Activated gamma-delta T cell treated with Interleukin-2 at 50 U/mL for 16 hours (primary cell): ENCODE measurements at places on chromosomes 5 and 9.
A peak's percentile ranks its signal among the peaks of the same experiment; 100 is the strongest.

DNA sequence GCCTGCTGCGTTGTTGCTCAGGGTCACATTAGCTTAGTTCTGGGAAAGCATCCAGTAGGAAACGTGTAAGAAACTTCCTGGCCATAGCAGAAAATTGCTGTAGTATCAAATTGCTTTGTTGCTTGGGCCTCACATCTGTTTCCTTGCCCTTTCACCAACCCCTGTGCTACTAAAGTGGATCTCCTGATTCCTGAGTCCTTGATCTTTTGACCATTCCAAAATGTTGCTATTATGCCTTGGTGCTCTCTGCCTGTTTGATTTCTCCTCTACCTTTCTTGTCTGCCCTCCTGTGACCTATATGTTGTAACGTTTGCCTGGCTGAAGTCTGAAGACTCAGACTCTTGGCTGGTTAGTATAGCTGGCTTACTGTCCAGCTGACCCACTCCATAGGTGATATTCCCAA is 350.5 kb downstream of the ADGRV1 start:
- DNase-seq, result no peak

DNA sequence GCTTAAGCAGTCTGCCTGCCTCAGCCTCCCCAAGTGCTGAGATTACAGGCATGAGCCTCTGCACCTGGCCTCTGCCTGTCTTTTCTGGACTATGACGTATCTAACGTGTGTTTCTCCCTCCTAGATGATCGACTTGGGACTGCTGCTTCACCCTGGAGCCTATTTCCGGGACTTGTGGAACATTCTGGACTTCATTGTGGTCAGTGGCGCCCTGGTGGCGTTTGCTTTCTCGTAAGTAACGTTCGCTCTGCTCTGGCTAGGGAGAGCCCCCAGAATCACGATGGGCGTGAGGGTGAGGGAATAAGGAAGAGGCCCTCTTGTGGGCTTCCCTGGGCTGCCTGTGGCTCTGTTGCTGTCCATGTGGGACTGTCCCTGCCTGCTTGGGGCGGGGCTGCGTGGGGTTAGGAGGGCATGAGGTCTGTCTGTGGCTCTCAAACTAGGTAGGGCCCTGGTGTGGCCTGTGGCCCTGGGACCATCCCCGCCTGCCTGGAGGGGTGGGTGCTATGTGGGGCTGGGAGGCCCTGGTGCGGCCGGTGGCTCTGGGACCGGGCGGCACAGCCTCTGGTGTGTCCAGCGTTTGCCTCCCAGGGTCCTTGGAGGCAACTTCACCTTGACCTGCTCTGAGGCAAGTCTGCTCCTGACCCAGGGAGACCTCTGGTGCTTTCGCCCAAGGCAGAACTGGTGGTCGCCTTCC is 171.7 kb downstream of the CACNA1B start:
- no peak for DNase-seq

DNA sequence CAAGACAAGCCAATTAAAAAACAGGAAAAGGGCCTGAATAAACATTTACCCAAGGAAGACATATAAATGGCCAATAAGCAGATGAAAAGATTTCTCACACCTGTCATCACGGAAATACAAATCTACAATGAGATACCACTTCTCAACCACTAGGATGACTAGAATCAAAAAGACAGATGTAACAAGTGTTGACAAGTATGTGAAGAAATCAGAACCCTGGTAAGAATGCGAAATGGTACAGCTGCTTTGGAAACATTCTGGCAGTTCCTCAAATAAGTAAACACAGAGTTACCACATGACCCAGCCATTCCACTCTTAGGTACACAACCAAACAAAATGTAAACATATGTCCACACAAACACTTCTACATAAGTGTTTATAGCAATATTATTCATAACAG is 32.5 kb downstream of the LEAP2 start:
- no peak for DNase-seq

- no peak for DNase-seq
Measured at GRCh38 chr5:121987685-121988073, 25.9 kb downstream of the SRFBP1 start.

- DNase-seq, result no peak
Measured at GRCh38 chr5:177085985-177086653, 596 bp upstream of the FGFR4 start.

DNA sequence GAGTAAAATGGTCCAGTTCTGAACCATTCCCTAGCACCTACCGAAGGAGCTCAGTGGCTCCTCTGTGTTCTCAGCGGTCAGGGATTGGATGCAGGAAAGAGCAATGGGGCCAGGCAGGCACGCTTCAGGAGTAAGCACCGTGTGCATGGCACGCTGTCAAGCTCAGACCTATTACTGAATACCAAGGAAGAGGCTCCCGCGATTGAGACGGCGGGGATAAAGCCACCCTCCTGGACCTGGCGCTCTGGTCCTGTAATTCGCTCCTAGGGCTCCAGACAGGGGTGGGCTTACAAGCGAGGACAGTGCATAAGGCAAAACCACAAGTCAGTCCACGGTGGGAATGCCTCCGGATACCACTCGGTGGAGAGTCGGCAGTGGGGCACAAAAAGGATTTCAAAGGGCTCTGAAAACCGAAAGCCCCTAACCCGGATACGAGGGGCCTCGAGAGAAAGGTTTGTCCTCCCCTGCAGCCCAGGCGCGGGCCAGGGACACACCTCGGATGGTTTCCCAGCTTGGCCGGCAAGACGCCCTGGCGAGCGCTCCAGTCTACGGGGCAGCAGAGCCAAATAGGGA is 988 bp downstream of the OXCT1 start:
- peak; percentile 15 for DNase-seq

- no peak for DNase-seq
Measured at GRCh38 chr9:126330536-126330935, 3.9 kb downstream of the MVB12B start.

GRCh38 chr9:135920973-135921585 is 13.7 kb upstream of the CAMSAP1 start:
- no peak for DNase-seq

GRCh38 chr5:58544926-58545325 is 37.9 kb upstream of the RAB3C start:
- no peak for DNase-seq
